ENCODE measurements at places on chromosomes 3 and 15.

DNA sequence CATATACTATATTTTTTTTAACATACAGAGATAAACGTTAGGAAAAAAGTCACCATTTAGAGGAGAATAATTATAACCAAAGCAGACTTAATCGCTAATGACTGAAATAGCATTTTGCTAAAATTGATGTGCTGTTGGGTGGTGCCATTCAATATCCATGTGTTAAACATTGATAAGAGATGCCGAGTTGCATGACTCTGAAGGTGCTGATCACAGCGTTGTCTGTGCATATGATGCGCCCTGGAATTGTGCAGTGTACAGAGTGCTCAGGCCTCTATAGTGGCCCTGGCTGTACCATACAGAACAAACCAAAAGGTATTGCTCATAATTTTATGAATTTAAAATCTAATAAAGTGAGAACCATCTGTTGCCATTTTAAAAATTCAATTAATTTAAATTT, 168.3 kb downstream of the MEIS2 start:
- no peak for DNase-seq

DNA sequence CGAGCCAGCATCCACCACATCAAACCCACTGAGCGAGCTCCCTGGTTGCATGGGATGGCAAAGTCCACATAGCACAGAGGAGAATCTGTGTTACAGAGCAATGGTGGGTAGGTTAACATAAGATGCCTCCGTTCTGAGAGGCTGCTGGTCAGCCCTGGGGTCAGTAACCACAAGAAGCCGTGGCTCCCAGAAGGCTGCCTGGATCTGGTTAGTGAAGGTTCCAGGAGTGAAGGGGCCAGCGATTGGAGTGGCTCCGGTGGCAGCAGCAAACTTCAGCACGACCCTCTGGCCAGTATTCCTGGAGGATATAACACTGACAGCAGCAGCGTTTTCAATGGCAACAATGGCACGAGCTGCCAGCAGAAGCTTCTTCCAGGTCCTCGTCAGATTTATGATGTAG, 18.4 kb upstream of the PIGZ start:
- DNase-seq = no peak

DNA sequence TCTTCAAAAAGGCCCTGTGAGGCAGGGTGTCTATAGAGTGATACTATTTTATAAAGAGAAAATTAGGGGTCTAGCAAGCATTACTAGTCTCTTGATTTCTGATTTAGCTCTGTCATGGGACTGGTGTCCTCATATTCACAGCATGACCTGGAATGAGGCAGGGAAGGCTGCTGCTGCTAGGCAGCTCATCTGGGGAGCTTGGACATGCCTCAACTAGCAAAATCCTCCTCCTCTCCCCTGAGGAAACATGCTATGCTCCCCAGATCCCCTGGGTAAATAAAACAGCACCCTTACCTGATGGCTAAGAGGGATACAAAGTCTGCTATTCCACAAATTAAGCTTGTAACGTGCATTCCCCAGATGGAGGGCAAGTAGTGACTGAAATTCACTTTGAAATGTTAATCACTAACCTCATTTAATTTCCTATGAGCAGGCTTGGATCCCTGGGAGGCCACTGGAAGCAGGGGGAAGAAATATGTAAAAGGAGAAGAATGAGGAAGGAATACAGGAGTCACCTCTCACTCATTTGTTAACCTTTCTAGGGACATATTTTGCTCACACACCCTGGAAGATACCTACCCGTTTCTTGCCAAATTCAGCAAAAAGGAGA, 709.4 kb downstream of the SQOR start:
- no peak for DNase-seq

GRCh38 chr3:181311186-181311585, 321.6 kb upstream of the DNAJC19 start:
- no peak for DNase-seq

DNA sequence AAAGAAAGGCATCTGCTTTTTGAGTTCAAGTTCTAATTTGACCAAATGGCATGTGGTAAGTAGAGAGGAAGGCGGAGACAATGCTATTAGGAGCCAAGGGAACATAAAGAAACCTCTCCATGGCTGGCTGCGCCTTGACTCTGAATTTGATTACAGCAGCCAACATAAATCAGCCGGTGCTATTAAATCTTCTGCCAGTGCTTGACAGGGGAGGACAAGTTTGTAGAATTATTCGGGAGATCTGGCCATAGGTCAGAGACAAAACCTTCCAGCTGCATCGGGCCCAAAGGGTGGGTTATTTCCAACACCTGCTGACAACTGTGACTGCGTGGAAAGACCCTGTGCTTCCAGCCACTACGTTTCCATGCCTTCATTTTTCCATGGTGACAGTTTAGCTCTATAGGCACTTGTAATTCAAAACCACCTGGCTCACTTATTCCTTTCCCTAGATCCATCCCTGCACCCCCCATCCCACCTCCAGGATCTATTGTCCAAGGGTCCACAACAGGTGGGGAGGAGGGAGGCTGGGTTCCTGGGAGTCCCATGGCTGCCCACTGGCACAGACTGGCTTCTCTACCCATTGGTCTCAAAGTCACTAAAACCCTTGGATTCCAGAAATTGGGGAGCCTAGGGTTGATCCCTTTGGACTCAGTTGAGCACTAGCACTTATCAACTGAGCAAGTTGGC, 15.9 kb downstream of the COLQ start:
- DNase-seq = peak; percentile 33

- no peak for DNase-seq
Measured at GRCh38 chr15:86018679-86019078, 61.0 kb upstream of the AGBL1 start.

- no peak for DNase-seq
Measured at GRCh38 chr3:180246688-180247195, 210.0 kb upstream of the PEX5L start.

DNA sequence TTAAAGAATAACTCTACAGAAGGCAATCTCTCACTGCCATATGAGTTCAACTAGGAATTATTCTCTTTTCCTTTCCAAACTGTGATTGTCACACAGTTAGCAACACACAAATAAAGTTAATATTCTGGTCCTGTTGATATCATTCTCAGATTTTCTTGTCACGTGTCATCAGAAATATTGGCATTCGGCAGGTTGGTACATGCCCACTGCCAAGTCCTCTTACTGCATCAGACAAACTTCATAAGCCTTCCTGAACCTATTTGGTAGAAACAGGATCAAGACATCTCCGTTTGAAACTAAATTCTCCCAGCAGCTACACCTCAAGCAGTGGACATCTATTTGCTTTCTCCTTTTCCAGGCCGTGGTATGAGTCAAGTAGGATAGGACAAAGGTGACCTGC, 177.9 kb upstream of the SOX2 start:
- no peak for DNase-seq

DNA sequence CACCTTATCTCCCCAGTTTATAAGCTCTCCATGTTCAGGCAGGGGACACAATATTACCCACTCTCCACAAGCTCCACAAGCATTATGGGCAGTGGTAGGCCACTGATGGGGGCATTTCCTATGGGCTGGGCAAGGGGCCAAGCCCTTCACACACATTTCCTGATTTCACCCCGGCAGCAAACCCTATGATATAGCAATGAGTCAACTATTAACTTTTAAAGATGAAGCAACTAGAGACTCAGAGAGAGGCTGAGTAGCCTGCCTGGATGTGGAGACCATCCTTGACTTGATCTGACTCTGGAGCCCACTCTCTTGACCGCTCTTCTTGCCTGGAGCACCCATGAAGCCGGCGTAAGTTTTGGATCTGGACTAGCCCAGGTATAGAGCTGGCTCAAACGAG, 27.4 kb downstream of the FOXL2NB start:
- no peak for DNase-seq

GRCh38 chr3:123667784-123668183, 82.9 kb upstream of the HACD2 start:
- no peak for DNase-seq

DNA sequence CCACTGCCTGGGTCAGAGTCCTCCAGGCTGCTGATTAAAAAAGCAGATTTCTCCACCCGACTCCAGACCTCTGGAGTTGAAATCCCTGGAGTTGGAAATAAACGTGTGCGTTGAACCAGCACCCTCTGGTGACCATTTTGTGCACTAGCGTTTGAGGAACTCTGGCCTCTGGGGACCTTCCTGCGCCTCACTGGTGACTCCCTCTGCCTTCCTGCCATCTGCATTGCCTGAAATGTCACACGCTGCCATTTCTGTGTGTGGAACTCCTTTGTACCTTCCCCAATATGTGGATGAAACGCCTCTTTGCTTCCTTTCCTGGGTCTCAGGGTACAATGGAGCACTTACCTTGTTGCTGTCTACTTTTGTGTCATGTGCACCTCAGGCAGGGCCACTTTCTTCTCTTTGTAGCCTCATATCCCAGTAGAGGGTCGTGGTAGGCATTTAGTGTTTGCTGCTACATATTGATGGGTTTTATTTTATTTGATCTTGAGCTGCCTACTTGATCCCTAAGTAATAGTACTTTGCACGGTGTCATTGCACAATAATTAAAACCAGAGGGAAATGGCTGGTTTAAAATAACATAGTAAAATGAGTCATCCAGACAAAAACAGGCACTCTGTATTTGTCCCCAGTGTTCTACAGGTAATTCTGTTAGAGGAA, 56.8 kb downstream of the GPR171 start:
- peak; percentile 84 for DNase-seq

DNA sequence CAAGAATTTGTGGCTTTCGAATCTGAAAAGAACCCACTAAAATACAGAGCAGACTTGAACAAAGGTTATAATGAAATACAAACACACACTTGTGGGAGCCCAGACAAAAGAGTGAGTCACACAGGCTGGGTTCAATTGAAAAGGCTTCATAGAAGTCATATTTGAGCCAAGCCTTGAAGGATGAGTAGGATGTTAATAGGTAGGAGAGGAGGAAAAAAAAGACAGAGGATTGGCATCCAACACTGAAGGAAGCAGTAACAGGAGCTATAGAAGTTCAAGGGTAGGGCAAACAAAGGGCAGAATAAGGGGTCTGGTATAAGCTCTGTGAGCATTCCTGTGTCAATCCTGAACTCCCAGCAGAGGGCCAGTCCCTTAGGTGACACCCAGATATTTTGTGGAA, 325.4 kb downstream of the FOXP1 start:
- DNase-seq = no peak

DNA sequence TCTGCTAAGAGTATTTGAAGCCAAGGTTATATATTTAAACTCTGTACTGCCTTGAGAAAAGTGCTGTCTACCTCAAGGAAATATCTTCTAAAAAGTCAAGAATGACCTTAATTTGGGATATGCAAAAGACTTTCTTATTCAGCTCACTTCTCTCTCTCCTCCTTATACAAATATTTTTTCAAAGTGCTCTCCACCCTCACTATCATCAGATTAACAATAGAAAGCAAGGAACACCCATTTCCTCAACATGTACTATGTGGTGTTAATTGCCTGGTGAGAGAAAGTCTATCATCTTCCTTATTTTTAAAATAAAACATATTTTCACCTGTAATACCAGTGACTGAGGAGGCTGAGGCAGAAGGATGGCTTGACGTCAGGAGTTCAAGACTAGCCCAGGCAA, 44.4 kb upstream of the RSL24D1 start:
- DNase-seq = no peak

DNA sequence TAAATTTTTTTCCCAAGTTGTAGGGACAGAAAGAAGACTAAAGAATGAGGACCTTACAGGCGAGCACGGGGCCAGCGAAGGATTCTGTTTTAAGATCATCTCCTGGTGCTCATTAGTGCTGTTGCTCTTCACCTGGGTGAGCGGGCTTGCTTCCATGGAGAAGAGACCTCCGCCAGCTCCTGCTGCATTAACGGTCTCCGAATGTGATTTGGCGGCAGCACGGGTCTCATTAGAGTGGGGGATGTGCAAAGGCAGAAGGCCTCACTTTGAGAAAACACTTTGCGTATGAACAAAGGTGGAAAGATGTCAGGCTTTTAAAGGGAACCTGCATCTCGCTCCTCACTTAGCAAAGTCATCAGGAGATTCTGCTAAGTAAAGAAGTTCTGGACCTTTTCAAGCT, 753.4 kb upstream of the CFAP20DC start:
- DNase-seq = no peak
